Astrocyte (in vitro differentiated cells and primary cell): ENCODE measurements at places on chromosomes 5 and 9. TPM values are rescaled to one million over a fixed set of nuclear protein-coding genes. Genes with fewer than 3 reads are reported as not detected.
A peak's percentile ranks its signal among the peaks of the same experiment; 100 is the strongest.

Gene IL17B
- 0.54 and 0.60 TPM in 2 replicates for total RNA-seq

Gene ADAMTS16
- total RNA-seq = 5.7 and 11.4 TPM in 2 replicates

Gene BTNL9
- total RNA-seq = not detected in 2 replicates

DNA sequence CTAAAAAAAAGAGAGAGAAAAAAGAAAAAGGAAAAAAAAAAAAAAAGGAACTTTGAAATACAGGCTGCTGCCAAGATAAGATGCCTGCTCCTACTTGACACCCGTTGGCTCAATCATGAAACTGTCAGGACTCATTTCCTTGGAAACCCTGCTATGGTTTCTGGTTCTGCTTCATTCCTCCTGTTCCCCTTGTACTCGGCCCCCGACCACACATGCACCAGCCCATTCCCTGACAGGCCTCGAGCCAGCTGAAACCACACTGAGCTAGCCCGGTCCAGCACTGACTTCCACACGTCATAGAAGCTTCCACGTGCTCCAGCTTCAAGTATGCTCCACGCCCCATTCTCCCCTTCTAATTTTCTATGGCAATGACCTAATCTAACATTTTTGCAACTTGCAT lies 93.2 kb downstream of the MYO10 start:
- DNase-seq = peak; percentile 57

DNA sequence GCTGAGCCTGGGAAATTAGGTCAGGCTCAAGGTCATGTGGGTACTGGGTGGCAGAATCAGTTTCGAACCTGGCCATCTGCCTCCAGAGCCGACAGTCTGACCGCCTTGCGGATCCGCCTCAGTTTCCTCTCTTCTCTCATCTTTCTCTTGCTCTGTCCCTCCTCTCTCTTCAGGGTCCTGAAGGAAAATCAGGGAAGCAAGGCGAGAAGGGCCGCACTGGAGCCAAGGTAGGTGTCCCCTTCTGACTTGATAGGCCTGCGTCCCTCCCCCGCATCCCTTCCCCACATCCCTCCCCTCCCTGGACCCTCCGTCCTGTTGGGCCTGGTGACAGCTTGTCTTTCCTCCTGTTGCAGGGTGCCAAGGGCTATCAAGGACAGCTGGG lies 40.8 kb upstream of the ORM1 start:
- no peak for DNase-seq
